ENCODE measurements at places on chromosomes 12 and 14. TPM values are rescaled to one million over a fixed set of nuclear protein-coding genes. Genes with fewer than 3 reads are reported as not detected.

DHH gene
- 0.93 TPM for total RNA-seq

SERPINA6 gene
- total RNA-seq, result not detected

TDRD9 gene
- total RNA-seq, result 0.28 TPM

GRCh38 chr14:77119851-77120250, 21.7 kb downstream of the ZDHHC22 start:
- DNase-seq, result no peak

GRCh38 chr12:32896432-32897280, at the start of gene PKP2:
Gene PKP2 (minus strand): TSS chr12:32896777. CDS start chr12:32896731, 46 bp downstream.
- no peak for DNase-seq
